Fibroblast of pulmonary artery (primary cell): ENCODE measurements at places on chromosomes 3 and 15.

- DNase-seq, result no peak
These were observed 44.4 kb downstream of the LSM3 start for GRCh38 chr3:14222900-14223594.

DNA sequence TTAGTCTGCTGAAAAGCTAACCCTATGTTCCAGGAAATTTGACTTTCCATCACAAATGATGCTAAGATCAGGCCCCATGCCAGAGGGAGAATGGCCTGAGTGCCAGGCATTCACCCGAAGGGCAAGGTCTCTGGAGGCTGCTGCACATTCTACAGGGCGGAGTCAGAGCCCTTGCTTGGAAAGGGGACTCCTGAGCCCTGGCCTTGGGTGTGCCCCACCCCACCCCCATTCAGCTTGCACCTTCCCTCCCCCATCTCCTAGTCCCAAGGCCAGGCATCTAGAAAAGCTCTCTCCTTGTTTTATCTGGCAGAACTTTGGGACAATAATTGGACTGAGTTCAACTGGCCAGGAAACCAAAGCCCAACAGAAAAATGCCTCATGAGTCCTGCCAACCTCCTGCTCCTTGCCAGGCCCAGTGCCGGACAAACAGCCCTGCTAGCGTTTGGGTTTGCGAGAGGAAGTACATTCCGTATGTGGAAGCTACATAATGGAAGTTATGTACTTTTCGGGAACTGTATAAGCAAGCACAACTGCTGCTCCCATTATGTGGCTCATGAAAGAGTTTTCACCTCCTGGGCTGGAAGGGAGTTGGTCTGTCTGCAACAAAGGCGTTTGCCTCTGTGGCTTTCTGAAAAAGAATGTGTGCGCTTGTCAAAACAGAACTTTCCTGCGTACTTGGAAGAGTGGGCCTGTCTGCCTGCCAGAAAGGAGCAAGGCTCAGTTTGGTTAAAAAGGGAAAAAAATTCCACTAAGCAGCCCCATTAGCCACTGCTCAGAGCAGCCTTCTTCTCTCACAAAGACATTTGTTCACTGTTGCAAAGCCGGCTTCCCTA lies 321.5 kb upstream of the CTNNB1 start:
- peak; percentile 84 for DNase-seq

GRCh38 chr15:42011074-42011473 lies 9.8 kb downstream of the PLA2G4E start:
- DNase-seq, result no peak

DNA sequence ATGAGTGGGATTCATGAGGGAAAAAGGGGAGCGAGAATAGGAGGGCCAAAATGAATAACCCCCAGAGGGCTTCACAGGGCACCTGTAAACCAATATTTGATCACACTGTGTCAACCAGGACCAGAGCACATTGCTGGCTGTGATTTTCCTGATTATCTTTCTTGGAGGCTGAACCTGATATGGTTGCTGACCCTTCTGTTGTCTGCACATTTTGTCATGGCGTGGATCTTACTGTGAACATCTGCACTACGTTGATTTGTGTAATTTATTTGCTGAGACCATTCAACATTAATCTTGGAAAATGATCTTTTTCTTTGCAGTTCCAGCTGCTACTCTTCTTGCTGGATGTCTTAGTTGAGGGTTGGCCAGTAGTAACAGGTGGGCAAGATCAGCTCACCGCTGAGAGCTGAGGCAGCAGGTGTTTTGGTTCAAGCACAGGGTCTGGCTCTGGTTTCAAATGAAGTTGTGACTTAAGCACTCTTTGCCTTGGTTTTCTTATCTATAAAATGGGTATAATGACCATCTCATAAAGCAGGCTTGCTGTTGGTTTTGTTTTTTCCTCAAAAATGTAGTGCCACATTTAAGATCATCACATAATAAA lies 61.2 kb downstream of the ARHGEF26 start:
- no peak for DNase-seq

DNA sequence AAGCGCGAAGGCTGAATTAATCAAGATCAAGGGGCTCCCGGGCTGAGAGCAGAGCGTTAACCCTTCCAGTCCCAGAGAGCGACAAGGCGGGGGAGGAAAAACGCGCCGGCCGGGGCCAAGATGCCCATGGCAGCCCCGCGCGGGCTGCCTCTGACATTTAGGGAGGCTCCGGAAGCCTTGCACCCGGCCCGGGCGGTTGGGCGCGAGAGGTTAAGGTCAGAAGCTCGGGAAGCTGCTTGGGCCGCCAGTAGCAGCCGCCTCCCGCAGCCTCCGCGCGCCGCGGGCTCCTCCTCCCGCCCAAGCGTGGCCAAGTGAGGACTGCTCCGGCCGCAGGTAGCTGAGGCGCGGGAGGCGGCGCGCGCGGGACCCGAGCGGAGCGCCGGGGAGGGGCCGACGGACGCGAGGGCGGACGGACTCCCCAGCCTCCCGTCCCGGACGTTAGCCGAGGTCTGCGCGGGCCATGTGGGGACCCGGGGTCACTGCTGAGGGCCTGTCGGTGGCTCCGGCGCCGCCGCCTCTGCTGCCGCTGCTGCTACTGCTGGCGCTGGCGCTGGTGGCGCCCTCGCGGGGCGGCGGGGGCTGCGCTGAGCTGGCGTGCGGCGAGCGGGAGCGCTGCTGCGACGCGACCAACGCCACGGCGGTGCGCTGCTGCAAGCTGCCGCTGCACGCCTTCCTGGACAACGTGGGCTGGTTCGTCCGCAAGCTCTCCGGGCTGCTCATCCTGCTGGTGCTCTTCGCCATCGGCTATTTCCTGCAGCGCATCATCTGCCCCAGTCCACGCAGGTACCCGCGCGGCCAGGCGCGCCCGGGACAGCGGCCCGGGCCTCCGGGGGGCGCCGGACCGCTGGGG lies at the start of gene C3orf80:
Gene C3orf80 (plus strand): TSS at position 247 of the 850 bp plus-strand sequence. CDS start 214 bp downstream, at position 461.
- peak; percentile 36 for DNase-seq

GRCh38 chr3:171328419-171329082 lies 131.7 kb downstream of the TNIK start:
- DNase-seq, result peak; percentile 50

DNA sequence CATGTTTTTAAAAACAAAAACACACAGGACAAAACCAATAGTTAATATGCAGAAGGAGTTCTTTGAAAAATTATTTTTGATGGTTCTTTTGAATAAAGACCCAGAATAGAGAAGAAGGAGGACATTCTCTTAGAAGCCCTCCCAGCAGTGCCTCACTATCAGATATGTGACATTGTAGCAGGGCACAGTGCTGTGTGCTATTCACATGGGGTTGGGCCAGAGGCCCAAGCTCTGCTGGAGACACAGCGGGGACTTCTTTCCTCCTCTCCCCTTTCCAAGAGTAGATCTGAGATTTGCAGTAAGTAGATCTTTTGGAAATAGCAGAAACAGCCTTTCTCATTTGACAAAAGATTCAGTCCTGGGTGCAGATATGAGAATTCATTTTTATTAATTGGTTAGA lies 6.3 kb downstream of the GYG1 start:
- no peak for DNase-seq

GRCh38 chr15:94929282-94929681 lies 697.9 kb downstream of the MCTP2 start:
- DNase-seq, result no peak

DNA sequence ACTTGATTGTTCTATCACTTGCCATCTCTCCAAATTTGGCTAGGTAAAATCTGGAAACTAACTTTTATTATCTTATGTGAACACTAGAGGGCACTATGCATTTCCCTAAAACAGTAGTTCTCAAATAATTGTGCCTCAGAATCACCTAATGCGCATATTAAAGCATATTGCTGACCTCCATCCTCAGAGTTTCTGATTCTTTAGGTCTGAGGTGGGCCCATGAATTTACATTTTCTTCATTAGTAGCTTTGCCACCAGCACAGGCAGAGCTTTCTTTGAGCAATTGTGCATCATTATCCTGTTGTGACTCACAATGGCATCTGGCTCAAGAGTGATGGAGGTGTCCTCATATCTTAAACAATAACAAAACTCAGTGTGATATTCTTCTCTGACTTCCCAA lies 17.5 kb upstream of the BCHE start:
- DNase-seq, result peak; percentile 38

GRCh38 chr3:12423918-12424630 lies 60.2 kb upstream of the TSEN2 start:
- peak; percentile 54 for DNase-seq

- DNase-seq, result peak; percentile 72
These were observed 40.9 kb downstream of the STRIT1 start for GRCh38 chr3:155252535-155252934.

DNA sequence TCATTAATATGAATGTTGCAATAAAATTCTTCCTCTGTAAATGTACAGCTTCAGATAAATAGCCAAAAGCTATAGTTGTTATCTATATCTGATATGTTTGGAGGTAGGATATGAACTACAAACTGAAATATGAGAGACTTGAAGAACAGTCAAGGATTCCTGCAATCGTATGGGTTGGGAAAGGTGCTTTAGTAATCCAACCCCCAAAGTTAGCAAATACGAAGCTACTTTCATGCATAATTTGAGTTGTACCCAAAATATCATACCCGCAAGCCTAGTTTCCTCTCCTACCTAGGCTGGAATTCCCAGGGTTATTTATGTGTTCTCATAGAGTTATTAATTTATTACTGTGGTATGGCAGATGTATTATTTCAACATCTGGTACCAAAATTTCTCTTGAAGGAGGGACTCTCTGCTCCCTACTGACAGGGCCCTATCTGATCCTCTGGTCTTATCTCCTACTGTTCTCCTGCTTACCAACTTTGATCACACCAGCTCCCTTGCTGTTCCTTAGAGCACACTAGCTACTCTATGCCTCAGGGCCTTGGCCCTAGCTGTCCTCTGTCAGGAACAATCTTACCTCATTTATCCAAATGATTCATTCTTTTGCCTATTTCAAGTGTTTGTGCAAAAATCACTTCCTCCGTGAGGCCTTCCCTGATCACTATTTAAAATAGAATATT lies 140.4 kb upstream of the CCDC54 start:
- DNase-seq, result no peak

DNA sequence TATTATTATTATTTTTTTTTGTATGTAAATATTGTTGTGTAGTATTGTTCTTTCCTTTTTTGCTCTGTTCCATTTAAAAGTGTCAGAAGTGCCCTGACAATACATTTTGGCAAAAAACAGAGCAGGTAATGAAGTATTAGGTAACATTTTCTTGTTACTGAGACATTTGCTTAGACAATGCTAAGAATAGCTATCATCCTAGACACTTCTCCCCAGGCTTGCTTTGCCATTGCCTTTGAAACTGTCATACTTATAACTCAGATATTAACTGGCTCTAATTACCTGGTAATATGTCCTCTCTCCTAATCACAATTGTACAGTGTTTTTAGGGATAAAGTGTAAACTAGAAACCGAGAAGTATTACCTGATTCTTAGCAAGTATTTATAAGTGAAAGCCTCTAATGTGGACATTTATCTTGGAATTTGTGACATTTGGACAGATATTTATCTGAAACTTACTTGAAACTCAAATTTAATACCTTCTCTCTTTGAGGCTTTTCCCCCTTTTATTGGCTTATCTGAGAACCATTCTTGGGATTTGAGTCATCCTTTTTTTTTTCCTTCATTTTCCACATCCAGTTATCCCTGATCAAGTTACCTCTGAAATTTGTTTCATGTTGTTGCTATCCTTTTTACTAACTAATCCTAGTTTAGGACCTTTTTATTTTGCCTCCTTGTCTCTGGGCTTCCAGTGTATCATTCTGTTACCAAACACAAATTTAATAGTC lies 13.1 kb downstream of the ARIH1 start:
- DNase-seq, result peak; percentile 20

- peak; percentile 83 for DNase-seq
These were observed 373.1 kb downstream of the FOXP1 start for GRCh38 chr3:71210257-71211007.

GRCh38 chr3:143924522-143925285 lies 46.9 kb upstream of the DIPK2A start:
- no peak for DNase-seq

DNA sequence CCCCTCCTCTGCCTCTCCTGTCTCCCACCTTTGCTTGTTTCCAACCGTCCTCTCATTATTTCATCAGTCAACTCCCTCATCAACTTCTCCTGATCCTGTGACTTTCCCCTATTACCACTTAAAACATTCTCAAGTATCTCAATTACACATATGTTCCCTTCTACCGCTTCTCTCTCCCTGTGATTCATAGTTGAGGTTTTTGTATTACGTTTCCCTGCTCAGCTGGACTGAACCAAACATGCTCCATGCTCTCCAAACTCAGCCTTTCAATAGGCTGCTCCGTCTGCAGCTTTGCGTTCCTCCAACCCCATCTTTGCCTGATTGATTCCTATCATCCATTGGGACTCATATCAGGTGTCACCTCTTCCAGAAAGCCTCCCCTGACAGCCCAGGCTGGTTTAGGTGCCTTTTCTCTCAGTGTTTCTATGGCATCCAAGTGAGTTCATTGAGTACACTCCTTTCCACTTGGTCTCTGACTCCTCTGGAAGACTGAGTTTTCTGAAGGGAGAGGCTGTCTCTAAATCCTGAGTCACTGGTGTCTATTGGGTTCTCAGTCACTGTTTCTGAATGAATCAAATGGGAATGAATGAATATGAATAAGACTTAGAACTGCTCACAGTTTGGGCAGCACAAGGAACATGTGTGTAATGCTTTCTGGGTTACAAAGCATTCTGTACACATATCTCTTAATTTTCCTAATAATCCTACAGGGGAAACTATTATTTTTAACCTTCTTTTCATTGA lies 56.4 kb downstream of the PLD1 start:
- DNase-seq, result peak; percentile 55

DNA sequence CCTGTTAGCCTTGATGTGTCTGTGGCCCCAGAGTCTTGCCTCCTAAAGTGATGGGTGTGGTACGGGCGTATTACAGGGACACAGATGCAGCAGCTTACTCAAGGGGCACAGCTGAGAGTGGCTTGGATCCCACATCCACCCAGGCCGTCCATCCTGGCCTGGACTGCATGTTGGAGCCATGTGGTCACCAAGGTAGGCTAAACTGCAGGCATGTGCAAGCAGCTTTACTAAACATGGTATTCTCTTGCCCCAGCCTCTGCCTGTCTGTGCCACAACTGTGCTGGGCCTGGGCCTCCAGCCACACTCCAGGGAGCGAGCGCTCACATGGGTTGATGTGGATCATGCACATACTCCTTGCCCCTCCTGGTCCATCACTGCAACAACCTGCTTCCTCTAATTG lies 6.1 kb upstream of the GPR62 start:
- DNase-seq, result no peak

- peak; percentile 69 for DNase-seq
These were observed 698 bp downstream of the IL1RAP start for GRCh38 chr3:190514413-190515153.

DNA sequence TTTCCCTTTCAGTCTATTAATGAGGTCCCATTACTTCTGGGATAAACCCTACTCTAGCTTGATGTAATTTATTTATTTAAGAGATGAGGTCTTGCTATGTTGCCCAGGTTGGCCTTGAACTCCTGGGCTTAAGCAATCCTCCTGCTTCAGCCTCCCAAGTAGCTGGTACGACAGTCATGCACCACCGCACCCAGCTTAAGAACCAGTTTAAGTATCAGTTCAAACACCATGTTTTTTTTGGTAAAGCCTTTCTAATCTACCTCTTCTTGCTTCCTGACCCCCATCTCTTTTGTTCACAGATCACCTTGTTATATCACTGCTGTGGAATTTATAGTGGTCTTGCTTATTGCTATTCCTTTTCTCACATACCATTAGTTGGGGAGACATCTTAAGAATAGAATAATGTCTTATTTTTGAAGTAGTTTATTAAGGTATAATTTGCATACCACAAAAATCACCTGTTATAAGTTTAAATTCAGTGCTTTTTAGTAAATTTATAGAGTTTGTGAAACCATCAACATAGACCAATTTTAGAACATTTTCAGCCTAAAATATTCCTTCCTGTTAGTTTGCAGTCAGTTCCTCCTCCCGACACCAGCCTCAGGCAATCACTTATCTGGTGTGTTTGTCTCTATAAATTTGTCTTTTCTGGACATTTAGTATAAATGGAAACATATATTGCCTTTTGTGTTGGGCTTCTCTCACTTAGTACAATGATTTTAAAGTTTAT lies 257.9 kb downstream of the PDCD6IP start:
- no peak for DNase-seq
